ENCODE measurements at places on chromosomes 16 and 17.

DNA sequence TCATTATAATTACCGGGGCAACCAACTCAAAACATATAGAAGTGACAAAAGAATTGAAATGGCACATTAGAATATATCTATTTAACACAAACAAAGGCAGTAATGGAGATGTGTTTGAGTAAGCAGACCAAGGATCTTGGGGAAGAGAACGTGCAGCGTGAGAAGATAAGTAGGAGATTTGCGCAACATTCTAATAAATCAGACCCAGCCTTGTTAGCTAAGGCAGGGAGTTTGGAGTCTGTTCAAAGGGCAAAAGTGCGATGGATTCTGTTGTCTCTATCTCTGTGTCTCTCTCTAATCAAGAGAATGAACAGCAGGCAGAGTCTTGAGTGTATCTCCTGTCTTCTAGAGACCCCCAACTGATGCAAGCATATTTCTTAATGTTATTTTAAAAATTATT lies 55.0 kb upstream of the FA2H start:
- DNase-seq, result no peak

GRCh38 chr16:22098405-22099255 lies 6.3 kb downstream of the VWA3A start:
- peak; percentile 8 for DNase-seq

DNA sequence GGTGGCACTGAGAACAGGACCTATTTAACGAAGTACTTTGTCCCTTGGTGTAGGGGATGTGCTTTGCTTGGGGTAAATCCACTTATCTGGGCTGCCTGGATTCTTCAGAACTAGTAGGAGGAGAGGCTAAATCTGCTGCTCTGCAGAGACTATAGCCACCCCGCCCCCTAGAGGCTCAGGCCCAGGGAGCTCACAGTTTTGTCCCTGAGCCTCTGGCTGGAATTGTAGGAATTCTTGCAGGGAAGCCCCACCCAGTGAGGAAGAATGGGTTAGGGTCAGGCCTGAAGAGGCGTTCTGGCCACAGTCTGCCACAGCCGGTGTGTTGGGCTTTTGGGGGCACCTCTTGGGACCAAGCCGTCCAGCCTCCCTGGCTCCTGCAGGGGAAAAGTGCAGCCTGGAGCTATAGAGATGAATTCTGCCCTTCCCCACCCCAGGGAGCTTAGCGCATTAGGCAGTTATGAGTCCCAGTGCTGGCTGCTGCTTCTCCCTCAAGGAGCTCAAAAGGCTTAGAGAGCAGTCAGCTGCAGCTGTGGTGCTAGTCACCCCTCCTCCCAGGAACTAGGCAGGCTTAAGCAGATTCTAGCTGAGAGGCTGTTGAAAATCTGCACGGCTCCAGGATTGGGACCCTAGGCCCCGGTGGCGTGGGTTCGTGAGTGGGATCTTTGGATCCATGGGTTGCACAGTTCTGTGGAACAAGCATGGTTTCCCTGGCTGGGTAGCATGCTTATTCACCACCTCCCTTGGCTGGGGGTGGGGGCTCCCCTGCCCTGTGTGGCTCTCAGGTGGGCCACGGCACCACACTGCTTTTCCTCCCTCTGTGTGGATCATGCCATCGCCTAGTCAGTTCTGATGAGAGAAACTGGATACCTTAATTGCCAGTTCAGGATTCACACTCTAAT lies 237.4 kb upstream of the TOM1L1 start:
- DNase-seq, result no peak

DNA sequence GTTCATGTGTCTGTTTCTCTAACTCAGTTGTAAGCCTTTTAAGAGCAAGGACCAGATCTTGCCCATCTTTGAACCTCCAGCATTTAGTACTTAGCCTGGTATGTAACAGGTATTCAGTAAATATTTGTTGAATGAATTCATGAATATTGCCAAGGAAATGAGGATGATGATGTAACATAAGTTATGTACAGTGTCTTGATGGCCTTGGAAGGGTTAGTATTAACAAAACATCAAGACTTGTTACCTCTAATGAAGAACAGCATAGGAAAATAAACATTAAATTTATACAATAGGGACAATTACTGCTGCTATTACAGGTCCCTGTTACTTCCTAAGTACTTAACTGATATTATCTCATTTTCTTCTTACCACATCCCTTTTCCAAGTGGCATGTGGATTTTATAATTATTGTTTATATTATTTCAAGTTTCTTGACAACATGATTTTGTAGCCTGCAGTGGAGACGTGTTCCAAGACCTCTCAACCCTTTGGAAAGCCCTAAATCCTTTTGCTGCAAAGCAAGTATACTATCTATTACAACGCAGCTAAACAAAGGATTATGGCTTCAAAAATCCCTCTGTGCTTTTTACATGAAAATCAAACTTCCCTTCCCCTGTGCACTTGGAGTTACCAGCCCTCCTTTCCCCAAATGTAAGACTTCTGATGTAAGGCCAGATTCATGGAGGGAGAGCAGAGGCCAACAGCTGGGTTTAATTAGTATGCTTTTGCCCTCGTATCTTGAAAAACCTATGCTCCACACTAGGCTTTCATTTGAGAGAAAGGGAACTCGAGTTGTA lies 77.4 kb upstream of the SMIM36 start:
- no peak for DNase-seq

DNA sequence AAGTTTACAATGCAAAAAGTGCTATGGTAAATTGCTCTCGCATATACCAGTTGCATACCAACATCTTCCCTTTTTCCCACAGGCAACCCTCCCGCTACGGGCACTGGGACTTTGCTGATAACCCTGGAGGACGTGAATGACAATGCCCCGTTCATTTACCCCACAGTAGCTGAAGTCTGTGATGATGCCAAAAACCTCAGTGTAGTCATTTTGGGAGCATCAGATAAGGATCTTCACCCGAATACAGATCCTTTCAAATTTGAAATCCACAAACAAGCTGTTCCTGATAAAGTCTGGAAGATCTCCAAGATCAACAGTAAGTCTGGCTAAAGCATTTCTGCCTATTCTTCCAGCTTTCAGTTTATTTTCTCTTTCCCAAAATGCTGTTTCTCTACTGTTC lies 27.9 kb upstream of the HSBP1 start:
- DNase-seq, result no peak

DNA sequence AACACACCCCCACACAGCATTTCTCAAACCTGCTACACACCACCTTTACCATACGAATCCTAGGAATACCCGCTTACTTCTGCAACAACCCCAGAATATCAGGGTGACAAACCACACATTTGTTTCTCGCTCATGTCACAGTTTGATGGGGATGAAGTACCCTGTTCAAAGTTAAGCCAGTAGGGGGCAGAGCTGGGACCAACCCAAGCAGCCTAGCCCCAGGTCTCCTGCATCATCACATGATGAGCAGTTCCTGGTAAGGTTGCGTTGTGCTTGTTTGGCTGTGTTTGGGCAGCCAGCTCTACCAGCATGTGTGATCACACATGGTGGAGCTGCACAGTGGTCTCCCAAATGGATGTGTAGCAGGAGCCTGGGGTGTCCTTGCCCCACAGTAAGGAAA lies 103.6 kb upstream of the C16orf82 start:
- no peak for DNase-seq

GRCh38 chr16:87190288-87191230 lies 126.6 kb downstream of the C16orf95 start:
- no peak for DNase-seq

- DNase-seq, result no peak
Observed at GRCh38 chr16:64351121-64351520, 770.7 kb downstream of the CDH11 start.

DNA sequence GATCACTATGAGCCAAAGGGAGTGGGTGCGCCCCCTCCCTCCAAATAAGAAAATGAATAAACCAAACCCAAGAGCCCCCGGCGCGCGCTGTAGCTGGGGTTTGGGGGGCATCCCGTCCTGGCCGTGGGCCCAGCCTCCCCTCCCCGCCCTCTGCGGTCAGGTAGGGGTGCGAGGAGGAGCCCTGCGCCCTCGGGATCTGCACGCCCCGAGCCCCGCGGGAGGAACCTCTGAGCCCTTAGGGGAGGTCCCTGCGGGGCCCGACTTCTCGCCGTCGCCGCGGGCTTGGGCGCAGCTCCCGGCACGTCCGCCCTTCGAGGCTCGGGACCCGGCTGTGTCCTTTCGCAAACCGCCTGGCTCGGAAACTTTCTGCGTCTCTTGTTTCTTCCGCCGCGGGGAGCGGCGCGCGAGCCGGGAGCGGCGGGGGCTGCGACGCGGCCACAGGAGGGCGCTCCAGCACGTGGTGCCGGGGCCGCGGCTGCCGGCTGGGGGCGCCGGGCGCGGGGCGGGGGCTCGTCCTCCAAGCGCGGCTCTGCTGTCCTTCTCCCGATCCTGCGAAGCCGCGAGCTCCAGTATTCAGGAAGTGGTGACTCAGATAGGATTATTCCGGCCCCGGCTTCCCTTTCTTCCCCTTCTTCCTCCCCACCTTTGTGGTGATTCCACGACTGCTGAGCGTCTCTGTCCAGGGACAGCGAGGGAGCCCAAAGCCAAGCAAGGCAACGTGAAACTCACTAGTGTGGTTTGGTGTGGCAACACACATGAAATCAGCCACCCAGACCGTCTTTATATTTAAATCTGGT lies 1.6 kb downstream of the PITPNC1 start:
- DNase-seq, result peak; percentile 35

DNA sequence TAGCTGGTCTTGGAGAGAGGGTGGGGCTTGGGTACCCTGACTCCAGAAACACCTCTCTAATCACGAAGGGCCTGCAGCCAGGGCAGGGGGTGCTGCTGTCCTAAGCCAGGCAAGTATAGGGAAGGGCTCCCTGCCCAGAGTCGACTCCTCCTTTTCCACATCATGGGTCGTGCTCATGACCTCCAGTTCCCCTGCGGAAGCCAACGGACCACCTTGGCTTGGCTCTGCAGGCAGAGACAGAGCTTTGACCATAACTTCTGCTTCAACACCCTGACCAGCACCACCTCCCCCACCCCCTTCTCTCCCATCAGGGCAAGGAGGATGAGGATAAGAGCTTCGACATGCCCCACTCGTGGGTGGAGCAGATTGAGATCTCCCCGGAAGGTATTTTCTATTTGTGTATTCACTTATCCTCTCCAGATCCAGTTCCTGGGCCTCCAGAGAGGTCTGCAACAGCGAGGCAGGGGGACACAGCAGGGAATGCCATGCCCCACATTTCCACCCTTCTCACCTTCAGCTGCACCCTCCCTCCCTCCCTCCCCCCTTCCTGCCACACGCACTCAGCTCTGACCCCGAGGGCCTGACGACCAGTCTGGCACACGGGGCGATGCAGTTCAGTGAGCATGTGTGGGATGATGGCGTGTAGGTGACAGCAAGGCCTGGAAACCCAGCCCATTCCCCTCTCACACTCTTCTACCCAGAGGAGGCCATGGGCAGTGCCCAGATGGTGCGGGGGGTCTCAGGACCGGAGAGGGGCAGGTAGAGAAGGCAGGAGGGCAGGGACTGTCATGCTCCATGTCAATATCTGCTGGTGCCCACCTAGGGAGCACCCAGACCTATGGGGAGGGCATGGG lies 14.0 kb upstream of the KATNB1 start:
- no peak for DNase-seq

- DNase-seq, result no peak
Observed at GRCh38 chr16:19760356-19761060, 42.4 kb downstream of the IQCK start.

- DNase-seq, result no peak
Observed at GRCh38 chr17:66330646-66331037, 28.2 kb downstream of the PRKCA start.

DNA sequence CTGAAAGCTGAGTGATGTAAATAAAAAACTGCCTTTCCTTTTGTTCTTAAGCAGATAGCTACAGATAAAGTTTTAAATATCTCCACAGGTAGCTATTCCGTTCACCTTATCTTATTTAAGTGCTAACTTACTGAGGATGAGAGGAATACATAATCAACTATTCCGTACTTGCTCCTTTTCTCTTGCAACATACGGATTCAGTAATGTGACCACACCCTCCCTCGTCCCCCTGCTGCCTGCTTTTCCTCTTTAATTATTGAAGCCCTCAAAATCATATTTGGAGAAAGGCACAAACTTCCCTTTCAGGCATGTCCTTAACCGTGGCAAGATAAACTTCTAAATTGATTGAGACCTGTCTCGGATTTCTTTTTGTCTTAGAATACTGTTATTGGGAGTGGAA lies 101.4 kb downstream of the MAP2K4 start:
- DNase-seq, result no peak

DNA sequence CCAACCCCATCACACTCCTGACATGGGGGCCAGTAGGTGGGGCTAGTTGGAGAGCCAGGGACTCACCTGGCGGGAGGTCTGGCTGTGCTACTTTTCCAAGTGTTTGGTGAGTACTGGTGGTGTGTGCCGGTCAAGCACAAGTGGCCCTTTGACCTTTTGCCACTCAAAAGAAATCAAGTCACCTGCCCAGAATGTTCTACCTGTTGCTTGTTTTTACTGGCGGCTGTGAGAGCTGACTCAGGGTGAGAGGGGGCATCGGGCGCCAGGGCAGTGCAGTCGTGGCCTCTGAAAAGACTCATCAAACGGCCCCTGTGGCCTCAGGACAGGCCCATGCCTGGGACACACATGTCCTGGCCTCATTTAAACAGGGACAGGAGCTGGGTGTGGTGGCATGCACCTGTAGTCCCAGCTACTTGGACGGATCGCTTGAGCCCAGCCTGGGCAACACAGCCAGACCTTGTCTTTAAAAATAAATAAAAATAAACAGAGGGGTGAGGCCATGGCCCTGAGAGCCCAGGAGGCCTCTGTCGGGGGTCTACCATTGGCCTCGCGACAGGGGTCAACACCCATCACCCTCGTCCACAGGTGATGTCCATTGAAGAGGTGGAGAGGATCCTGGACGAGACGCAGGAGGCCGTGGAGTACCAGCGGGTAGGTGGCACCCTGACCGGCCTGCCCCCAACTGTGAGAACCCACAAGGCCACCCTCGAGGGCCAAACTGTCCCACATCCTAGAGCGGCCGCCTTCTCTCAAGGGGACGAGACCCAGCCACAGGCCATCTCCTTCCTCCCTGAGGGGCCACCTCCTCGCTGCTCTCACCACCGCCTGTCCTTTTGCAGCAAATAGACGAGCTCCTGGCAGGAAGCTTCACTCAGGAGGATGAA lies 5.0 kb downstream of the CHMP6 start:
- DNase-seq, result no peak

- no peak for DNase-seq
Observed at GRCh38 chr17:12859520-12859919, 70.2 kb downstream of the ARHGAP44 start.

DNA sequence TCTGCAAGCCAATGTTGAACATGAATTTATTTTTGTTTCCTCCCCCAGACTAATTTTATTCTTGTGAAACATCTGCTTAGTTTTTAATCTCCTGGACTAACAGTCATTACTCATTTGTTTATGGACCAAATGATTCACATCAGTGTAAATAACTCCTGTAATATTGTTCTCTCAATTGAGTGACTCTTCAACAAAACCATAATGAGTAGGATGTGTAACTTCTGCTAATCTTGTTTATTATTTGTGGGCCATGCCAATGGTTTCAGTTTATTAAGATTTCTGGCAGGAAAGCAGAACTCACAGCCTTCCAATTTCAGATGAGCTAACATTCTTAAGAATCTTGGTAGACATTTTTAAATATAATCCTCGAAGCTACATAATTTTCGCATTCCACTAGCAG lies 1216.3 kb upstream of the GOT2 start:
- no peak for DNase-seq

GRCh38 chr17:6261466-6261865 lies 173.5 kb downstream of the AIPL1 start:
- DNase-seq, result no peak

- DNase-seq, result no peak
Observed at GRCh38 chr17:42313773-42314566, 25.7 kb downstream of the STAT5A start.

GRCh38 chr17:68310152-68310551 lies 18.9 kb downstream of the ARSG start:
- DNase-seq, result no peak

- DNase-seq, result no peak
Observed at GRCh38 chr17:50112694-50113093, 17.3 kb downstream of the SAMD14 start.

- no peak for DNase-seq
Observed at GRCh38 chr17:38741921-38742410, 6.2 kb downstream of the PCGF2 start.

Data from GF-D8 (cell line).